ENCODE measurements at places on chromosomes 13 and 19. TPM values are rescaled to one million over a fixed set of nuclear protein-coding genes. Genes with fewer than 3 reads are reported as not detected.
A peak's percentile ranks its signal among the peaks of the same experiment; 100 is the strongest.

DNA sequence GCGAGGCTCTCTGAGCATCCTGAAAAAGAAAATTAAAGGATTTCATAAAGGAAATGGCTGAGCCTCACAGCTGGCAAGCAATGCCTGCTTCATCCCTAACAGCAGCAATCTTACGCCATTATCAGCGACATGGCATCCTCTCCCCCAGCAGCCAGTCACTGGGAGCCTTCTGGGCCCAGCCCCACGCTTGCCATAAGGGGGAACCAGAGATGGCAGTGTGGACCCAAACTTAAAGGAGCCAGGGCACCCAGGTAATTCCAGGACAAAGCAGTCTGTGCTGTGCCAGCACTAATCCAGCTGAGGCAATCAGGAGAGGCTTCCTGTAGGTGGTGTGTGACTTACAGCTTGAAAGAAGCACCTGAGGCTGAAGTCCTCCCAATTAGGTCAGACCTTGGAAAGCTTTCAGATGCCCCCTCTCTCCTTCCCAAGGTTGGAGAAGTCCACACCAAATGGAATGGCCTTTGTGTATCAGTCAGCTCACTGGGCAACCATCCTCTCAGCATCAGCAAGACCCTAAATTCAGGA, 10.3 kb downstream of the VSTM2B start:
- no peak for DNase-seq

- DNase-seq: peak; percentile 64
Observed at GRCh38 chr13:40388617-40389016, 277.8 kb downstream of the FOXO1 start.

- DNase-seq: peak; percentile 88
Observed at GRCh38 chr19:3359015-3359918, 7.1 kb upstream of the NFIC start.

GRCh38 chr13:76339649-76340048, 546.6 kb downstream of the KCTD12 start:
- DNase-seq: no peak

DNA sequence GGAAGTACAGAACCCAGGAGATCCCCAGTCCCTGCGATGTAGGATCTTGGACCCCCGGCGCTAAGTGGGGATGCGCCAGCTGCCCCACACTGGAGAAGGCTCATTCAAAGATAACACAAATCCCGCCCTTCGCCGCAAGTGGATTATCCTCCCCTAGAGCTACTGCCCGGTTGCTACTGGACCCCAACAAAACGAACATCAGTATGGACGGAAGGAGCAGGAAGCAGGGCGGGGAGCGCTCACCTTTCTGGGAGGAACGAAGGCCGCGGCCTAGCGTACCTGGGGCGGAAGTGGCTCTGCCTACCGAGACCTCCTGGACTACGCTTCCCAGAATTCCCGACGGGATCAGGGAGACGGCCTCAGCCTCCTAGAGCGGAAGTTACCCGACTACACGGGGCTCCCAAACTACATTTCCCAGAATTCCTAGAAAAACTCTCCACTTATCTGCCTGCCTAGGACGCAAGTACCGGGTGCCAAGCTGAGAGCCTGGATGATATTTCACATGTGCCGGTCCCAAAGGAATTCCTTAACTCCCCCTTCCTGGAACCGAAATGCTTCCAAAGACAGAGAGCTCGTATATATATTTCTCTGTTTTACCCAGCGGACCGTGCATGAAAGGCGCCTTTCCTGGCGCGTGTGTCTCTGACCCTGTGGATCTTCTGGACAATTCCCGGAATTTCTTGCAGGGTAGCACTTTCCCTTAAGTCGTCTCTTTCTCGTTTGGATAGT, at the start of gene ZNF112:
Gene ZNF112 (minus strand): TSS at position 298 of the 729 bp plus-strand sequence. CDS start 16,141 bp downstream, outside the sequence.
- peak; percentile 91 for DNase-seq

DNA sequence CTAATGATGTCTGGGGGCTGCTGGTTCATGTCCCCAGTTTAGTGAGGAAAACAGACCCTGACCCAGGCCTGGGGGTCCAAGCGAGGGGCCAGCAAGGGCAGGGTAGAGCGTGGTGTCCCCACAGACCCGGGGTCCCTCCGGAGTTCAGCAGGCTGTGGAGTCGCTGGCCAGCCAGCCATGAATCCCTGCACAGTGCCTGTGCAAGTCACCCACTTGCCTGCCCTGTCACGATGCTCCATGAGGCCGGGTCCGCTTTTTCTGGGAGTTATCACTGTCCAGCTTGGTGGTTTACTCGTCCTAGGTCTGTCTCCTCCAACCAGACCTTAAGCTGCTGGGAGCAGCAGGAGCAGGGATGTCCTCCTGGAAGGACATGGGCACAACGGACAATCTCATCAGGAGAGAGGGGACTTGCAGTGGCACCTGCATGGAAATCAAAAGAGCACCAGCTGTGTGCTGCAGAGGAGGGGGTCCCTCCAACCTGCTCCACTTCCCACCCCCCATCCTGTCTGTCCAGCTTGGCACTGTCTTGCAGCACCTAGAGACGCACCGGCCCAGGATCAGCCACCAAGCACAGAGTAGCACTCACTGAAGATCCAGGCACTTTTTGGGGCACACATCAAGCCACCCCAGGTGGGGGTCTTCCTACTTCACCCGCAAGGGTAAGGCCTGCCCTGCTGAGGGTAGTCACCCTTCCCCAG, 121.8 kb downstream of the URI1 start:
- DNase-seq: no peak

DNA sequence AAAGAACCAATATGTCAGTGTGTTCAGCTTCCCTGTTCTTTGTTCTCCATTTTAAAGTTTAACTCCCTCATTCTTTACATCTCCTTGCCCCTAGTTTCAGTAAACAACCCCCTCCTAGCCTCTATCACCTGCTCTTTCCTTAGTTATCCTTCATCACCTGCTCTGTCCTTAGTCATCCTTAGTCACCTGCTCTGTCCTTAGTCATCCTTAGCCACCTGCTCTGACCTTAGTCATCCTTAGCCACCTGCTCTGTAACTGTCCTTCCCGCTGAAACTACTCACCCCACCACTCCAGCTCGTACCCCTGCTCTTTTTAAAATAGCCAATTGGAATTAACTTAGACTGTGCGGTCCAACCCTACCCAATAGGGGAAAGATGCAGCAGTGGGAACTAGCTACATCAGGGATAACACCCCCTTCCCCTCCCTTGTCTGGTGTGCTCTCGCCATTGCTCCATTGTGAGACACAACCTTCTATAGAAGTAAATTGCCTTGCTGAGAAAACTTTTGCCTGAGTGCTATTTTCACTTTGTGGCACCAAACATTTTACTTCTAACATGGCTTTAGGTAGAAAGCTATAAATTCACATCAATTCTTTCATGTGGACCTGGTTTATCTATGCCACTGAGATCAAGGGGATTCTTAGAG, 16.2 kb downstream of the EDNRB start:
- no peak for DNase-seq

DNA sequence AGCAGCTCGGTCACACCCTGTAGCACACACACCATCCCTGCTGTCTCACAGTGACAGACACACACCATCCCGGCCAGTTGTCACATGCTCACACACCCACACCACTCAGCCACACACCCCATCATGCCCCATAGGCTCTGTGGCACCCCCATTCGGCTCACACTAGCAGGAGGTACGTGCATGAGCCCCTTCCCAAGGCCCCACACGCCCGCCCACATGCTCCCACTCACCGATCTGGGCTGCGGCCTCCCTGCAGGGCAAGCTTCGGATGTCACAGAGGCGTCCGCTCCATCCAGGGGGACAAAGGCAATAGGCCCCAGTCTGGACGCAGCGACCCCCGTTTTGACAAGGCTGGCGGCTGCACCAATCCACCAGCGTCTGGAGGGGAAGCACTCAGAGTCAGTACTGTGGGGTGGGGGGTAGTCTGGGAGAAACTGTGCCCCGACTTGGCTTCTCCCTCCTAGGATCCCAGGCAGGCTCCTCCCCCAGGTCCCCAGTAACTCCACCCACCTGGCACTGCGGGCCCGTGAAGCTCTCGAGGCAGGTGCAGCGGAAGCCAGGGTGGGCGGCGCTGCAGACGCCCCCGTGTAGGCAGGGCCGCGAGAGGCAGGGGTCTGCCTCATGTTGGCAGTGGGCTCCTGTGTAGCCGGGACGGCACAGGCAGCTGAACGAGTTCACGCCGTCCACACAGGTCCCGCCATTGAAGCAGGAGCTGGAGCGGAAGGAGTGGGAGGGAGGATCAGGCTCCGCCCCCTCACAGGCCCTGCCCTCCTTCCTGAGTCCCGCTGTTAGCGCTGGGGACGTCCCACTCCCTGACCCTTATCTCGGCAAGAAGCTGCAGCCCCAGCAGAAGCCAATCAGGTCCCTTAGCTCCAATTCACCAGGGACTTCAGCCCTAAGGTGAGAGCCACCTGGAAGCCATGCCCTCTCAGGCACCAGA, 20.1 kb downstream of the NOTCH3 start:
- DNase-seq: peak; percentile 53

- DNase-seq: no peak
Observed at GRCh38 chr13:42260903-42261654, 10.9 kb upstream of the AKAP11 start.

- no peak for DNase-seq
Observed at GRCh38 chr13:101707659-101708058, 255.2 kb downstream of the ITGBL1 start.

DNA sequence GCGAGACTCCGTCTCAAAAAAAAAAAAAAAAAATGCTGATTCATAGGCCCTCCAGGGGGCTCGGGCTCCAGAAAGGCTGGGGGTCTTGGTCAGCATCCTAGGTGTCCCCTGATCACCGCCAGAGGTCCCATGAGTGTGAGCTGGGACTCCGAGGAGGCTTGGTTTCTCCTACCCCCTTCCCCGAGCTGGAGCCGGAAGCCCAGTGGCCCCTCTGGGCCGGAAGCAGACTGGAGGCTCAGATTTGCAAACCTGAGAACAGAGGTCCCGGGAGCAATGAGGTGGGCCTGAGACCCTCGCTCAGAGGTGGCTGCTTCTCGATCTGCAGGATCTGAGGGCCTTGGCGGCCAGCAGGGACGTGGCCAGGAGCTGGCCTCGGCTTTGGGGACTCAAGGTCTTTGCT, 41.5 kb downstream of the EFNA2 start:
- DNase-seq: no peak

GRCh38 chr13:38166116-38166515, 183.5 kb upstream of the UFM1 start:
- DNase-seq: no peak

GRCh38 chr13:71853725-71854124, 13.3 kb downstream of the DACH1 start:
- no peak for DNase-seq

- no peak for DNase-seq
Observed at GRCh38 chr19:14381689-14382474, 638 bp downstream of the ADGRE5 start.

DNA sequence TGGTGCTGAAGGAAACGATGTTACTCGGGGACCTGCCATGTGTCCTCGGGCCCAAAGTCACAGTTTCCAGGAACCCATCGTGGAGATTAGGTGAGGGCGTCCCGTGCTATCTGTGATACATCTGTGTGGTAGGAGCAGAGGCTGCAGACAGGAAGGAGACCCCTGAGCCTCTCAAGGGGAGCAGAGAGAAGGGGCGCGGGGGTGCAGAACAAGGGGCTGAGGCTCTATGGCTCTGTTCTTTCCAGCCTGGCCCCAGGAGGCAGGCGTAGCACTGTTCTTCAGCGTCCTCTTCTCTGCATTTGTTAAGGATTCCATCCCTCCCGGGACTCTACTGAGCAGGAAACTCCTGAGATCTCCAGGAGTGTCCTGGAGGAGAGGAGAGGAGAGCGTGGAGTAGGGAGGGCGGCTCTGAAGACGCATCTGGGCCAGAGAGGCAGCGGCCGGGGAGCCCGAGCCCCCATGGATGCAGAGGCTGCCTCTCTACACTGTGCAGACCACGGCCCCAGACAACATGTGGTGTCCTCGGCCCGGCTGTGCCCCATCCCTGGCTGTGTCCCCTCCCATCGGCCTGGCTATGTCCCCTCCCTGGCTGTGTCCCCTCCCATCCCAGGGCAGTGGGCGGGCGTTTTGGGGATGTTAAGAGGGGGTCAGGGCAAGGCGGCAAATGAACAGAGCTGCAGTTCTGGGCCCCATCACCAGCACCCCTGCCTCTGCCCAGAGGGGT, 118.0 kb downstream of the ATP11A start:
- DNase-seq: no peak

GRCh38 chr19:2648528-2648937, 54.0 kb downstream of the GNG7 start:
- DNase-seq: peak; percentile 78

DNA sequence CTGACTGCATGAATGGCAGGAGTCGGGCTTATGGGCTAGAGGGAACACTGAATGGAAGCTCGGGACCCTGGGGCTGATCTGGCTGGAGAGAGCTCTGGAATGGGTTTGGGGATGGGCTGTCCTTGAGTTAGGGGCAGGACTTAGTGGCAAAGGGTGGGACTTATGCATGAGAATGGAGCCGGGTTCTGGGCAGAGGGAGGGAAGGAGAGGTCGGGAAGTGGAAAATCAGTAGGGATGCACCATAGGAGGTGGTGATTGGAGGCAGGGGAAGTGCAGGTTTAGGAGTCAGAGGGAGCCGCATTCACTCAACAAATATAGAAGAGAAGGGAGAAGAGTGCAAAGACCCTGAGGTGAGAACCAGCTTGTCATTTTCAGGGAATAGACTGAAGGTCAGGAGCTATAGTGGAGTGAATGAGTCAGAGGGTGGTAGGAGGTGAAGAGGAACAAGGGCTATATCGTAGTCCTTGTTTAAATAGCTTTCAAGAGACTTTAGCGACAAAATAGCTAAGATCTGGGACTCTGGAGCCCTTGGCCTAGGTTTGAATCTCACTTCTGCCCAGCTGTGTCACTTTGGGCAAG, 748 bp downstream of the RAB4B start:
- DNase-seq: no peak

DNA sequence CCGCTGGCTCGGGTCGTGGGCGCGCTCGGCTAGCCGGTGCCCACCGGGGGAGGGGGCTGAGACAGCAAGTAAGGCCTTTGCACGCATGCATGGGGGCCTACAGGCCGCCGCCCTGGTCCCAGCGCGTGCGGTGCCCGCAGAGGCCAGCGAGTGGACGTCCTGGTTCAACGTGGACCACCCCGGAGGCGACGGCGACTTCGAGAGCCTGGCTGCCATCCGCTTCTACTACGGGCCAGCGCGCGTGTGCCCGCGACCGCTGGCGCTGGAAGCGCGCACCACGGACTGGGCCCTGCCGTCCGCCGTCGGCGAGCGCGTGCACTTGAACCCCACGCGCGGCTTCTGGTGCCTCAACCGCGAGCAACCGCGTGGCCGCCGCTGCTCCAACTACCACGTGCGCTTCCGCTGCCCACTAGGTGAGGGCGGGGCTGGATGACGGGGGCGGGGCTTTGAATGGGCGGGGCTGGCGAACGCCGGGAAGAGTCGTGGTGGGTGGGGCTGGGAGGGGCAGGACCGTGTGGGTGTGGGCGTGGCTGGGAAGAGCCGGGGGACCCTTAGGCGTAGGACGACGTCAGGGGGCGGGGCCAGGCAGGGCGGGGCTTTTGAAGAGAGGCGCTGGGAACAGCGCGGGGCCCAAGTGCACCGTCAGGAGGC, 2.1 kb downstream of the CILP2 start:
- peak; percentile 90 for DNase-seq

CLDND2 gene
- total RNA-seq: 0.87 TPM

PTH2 gene
- not detected for total RNA-seq

MIDN gene
- 121 TPM for total RNA-seq

CGB8 gene
- not detected for total RNA-seq

HPN gene
- total RNA-seq: 0.71 TPM

GSX1 gene
- total RNA-seq: not detected

ZNF493 gene
- total RNA-seq: 27.5 TPM

IFI30 gene
- 92.7 TPM for total RNA-seq
